ENCODE measurements at places on chromosomes 11 and 22.
A peak's percentile ranks its signal among the peaks of the same experiment; 100 is the strongest.

DNA sequence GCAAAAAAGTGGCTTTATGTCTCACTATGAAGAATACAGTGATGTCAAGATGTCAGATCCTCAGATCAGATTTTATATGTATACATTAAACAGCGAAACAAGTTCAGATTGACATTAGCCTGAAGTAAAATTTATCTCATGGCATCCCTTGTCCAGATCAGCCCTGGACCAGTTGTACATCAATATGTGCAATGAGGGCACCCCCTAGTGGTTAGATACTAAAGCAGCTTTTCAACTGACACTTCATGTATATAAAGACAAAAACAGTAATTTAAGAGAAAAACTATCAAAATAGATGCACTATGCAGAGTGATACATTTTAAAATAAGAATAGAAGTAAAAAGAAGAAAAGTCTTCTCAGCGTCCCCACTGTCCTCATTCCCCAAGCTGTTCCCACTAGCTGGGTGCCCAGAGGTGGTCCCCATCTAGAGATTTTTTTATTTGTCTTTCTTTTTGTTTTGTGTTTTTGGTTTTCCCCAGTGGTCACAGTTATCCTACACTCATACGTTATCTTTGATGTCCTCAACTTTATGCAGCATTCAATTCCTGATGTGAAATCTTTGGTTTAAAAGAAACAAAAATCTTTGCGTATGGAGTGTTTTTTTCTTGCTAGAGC, 2193.4 kb upstream of the RAG2 start:
- DNase-seq: peak; percentile 48

GRCh38 chr22:46237453-46238124, 12.5 kb downstream of the CDPF1 start:
- DNase-seq: no peak

GRCh38 chr11:76263657-76264056, 57.4 kb upstream of the WNT11 start:
- no peak for DNase-seq

DNA sequence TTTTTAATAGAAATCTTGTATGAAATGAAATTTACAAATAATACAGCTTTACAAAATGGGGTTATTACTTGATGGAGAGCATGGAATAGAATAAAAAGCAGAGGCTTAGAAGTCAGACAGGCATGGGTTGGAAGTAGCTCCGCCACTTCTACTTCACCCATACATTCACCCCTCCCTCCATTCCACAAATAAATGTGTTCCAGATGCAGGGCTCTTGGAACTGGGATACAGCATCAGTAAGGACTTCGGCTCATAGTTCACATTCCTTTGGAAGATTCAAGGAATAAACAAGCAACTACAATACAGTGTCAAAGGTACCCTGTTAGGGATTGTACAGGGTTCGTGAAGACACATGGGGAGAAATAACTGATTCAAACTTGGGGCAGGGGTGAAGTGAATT, 156.8 kb downstream of the WNT11 start:
- DNase-seq: no peak

- no peak for DNase-seq
Measured at GRCh38 chr11:57205041-57205641, 23.4 kb downstream of the LRRC55 start.

DNA sequence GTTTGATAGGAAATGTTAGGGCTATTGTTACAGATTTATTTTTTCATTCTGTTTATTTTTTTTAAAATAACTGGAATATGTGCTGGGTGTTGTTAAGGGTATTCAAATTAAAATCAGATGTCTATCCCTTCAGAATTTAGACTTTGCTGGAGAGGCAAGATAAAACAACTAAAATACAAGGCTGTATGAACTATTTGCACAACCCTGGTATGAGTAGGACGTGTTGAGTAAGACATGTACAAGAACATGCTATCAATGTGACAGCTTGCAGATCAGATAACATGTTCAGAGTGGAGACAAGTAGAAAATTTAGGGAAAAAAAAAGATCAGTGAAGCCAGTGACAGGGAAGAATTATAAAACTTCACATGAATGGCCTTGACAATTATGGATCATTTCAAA, 853.5 kb downstream of the METTL15 start:
- DNase-seq: no peak

- DNase-seq: no peak
Measured at GRCh38 chr11:7896009-7896785, 34.9 kb downstream of the OR10A6 start.

GRCh38 chr11:111635706-111636045, 33.4 kb downstream of the SIK2 start:
- peak; percentile 84 for DNase-seq

GRCh38 chr11:83663446-83663845, 377.3 kb upstream of the CCDC90B start:
- DNase-seq: no peak

DNA sequence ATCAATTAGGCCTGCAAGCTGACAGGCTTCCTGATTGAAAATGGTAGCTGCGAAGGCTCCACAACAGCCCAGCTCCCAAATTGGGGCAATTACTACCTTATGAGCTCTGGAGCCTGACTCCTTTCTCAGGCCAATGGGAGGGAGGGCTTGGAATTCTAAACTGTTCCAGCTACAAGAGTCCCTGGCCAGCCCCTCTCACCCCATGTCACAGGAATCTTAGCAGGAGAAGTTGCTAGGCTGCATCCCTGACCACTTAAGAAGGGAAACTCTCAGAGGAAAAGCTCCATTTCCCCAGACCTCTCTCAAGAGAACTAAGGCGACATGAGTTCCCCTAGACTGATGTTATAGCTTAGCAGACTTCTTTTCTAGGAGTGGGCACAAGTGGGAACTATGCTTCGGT, 4.9 kb downstream of the LRP4 start:
- DNase-seq: no peak

DNA sequence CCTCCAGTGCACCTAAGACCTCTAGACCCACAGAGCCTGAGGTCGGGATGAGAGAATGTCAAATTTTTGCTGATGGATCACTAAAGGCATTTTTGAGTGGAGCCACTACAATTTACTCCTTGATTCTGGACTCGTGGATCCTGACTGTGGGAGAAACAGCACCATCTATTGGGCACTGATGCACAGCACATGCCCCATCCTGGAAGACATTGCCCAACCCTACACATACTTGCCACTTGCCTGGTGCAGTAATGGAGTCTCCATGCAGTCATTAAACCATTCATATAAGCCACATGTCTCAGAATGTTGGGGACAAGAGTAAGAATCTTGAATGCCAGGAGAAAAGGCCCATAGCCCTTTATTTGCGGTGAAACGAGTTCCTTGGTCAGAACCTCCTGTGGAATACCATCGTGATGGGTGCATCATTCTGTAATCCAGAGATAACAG, 103.9 kb downstream of the GGTLC2 start:
- peak; percentile 41 for DNase-seq

GRCh38 chr11:36091256-36091811, 147.5 kb downstream of the LDLRAD3 start:
- no peak for DNase-seq
